ENCODE measurements at places on chromosomes 5 and 9. TPM values are rescaled to one million over a fixed set of nuclear protein-coding genes. Genes with fewer than 3 reads are reported as not detected.

GRCh38 chr5:137310051-137310730, 188.9 kb downstream of the SPOCK1 start:
- no peak for DNase-seq

The FOXE1 gene
- total RNA-seq: not detected

The ITGA1 gene
- 13.2 TPM for total RNA-seq

- no peak for DNase-seq
Observed at GRCh38 chr5:150574818-150575547, 65.5 kb upstream of the SYNPO start.

Data from cerebellum (tissue), 4 donors.